ENCODE measurements at places on chromosomes 1 and 21. TPM values are rescaled to one million over a fixed set of nuclear protein-coding genes. Genes with fewer than 3 reads are reported as not detected.

Gene IKBKE
- total RNA-seq: 25.1 TPM

DNA sequence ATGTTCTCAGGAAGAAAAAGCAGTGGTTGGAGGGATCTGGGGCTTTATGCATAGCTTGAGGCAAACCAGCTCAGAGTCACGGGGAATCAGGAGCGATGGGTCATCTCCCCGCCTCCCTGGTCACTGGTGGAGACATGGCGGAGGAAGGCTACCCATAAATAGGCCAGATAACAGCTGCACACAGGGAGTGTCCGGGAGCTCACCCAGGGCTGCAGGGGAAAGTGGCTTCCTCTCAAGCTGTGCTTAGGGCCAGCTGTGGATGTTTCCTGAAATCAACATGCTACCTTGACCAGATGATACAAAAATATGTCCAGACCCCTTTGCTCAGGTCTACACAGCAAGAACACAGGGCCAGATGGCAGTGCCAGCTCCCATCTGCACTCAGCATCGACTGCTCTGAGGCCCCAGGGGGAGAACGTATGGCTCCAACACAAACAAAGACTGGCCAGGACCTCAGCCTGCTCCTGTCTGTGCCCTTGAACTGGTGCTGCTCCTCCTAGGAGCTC, 27.1 kb upstream of the RERE start:
- no peaks in the 10 kb centered on the region for H3K36me3 ChIP-seq
- H3K27me3 ChIP-seq: no peaks in the 10 kb centered on the region
- H3K4me1 ChIP-seq: peaks cover 19% of the 10 kb centered on the region
- no peak overlapping the region for H3K27ac ChIP-seq

DNA sequence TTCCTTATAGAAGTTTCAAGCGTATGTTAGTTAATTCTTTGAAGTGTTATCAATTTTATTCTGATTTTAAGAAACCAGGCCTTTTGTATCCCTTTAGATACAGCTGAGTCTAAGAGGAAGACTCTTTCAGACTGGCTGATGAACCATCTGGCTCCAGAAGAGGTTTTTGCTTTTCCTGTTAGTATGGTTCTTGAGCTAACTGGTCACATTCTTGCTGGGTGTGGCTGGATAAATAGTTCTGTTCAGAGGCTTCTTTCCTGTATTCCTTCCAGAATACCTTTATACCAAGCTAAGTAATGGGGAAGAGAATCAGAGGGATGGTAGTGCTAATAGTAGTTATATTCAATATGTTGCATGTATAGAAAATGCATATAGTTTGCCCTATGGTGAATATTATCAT, 12.4 kb downstream of the HS2ST1 start:
- H3K36me3 ChIP-seq: no peaks in the 10 kb centered on the region
- no peak for DNase-seq
- no peak overlapping the region for H3K27ac ChIP-seq
- H3K4me3 ChIP-seq: no peak overlapping the region
- H3K27me3 ChIP-seq: no peaks in the 10 kb centered on the region

- H3K4me3 ChIP-seq: no peak overlapping the region
- H3K36me3 ChIP-seq: no peaks in the 10 kb centered on the region
- no peaks in the 10 kb centered on the region for H3K27me3 ChIP-seq
- H3K4me1 ChIP-seq: no peaks in the 10 kb centered on the region
- no peak overlapping the region for H3K27ac ChIP-seq
- no peak for DNase-seq
Measured at GRCh38 chr1:230879778-230880177, 11.5 kb upstream of the C1orf198 start.

DNA sequence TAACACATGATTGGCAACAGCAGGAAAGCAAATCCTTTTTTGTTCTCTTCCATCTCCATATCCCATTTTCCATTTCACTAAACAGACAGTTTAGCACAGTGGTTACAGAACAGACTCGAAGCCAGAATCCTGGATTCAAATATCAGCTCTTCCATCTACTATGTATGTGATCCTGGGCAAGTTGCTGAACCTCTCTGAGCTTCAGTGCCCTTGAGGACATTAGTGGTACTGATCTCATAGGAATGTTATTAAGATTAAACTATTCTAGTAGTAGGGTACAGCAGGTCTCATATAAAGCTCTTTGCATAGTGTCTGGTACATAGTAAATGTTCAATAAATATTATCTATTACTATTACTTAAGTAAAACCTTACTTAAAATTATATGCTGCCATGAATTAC, 13.8 kb upstream of the HHIPL2 start:
- no peaks in the 10 kb centered on the region for H3K27me3 ChIP-seq
- peaks cover 4% of the 10 kb centered on the region for H3K36me3 ChIP-seq

Gene EFNA1
- total RNA-seq: 131 TPM

Gene HPCA
- total RNA-seq: not detected

Data from upper lobe of left lung (tissue), 6 donors.